Esophagus squamous epithelium (tissue), 5 donors: ENCODE measurements at places on chromosomes 7 and 10.

DNA sequence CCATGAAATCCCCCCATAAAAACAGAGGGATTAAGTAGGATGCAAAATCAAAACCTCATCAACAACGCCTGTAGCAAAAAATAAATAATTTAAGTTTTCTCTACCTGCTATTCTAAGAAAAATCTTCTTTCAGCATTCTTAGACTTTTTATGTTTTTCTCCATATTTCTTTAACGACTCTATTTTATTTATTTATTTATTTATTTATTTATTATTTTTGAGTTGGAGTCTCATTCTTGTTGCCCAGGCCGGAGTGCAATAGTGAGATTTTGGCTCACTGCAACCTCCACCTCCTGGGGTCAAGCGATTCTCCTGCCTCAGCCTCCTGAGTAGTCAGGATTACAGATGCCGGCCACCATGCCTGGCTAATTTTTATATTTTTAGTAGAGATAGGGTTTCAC lies 192.5 kb downstream of the SEMA3E start:
- no peak for DNase-seq

DNA sequence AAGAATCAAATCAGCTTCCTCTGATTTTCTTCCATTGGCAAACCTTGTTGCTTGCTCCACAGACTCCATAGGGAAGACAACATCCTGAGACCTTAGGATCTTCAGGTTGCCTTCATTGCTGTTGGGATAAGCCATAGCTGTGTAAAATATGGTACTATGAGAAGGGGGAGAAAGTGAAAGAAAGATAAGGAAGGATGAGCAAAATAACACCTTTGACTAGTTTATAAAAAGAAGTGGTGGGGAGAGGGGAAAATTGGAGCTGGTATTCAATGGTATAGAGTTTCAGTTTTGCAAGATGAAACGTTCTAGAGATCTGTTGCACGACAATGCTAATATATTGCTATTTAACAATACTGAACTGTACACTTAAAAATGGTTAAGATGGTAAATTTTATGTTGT lies 180.4 kb upstream of the PHYHIPL start:
- no peak for DNase-seq

DNA sequence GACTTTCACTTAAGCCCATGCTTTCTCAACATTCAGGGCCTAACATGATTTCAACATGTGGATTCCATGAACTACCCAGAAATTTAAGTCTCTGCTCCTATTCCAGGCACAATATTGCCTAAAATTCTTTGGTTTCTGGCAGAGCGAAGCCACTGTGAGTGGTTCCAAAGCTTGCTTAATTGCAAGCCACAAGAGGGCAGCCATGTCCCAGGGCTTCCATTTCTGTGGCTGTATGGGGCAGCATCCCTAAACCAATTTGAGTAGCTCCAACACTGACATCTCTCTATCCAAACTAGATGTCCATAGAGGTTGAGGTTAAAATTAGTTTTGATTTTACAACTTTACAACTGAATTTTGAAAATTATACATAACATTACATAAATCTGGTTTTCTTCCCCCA lies 56.3 kb upstream of the MDFIC start:
- DNase-seq = no peak

GRCh38 chr7:37928878-37929277 lies 8.4 kb downstream of the EPDR1 start:
- DNase-seq = no peak

DNA sequence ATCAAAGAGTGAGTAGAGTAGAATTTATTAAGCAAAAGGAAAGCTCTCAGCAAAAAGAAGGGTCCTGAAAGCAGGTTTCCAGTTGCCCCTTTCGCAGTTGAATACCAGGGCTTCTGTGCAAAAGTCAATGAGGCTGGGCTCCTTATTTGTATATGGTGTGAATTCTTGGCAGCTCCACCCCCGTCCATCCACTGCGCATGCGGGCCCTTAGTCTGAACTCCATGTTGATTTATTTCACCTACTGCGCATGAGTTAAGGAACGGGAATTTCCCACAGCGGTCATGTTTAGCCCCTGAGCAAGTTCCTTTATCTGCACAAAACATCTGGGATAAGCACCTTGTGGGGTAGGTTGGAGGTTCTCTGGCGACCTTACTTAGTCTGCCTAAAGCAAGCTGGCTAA lies 325.6 kb downstream of the ZWINT start:
- no peak for DNase-seq

- DNase-seq = no peak
Observed at GRCh38 chr7:123751821-123752220, 3.0 kb upstream of the WASL start.

GRCh38 chr10:16809074-16809718 lies 8.0 kb downstream of the RSU1 start:
- DNase-seq = no peak

GRCh38 chr10:78619115-78619851 lies 449.5 kb upstream of the ZMIZ1 start:
- no peak for DNase-seq

- no peak for DNase-seq
Observed at GRCh38 chr7:17856251-17856650, 84.0 kb downstream of the SNX13 start.

DNA sequence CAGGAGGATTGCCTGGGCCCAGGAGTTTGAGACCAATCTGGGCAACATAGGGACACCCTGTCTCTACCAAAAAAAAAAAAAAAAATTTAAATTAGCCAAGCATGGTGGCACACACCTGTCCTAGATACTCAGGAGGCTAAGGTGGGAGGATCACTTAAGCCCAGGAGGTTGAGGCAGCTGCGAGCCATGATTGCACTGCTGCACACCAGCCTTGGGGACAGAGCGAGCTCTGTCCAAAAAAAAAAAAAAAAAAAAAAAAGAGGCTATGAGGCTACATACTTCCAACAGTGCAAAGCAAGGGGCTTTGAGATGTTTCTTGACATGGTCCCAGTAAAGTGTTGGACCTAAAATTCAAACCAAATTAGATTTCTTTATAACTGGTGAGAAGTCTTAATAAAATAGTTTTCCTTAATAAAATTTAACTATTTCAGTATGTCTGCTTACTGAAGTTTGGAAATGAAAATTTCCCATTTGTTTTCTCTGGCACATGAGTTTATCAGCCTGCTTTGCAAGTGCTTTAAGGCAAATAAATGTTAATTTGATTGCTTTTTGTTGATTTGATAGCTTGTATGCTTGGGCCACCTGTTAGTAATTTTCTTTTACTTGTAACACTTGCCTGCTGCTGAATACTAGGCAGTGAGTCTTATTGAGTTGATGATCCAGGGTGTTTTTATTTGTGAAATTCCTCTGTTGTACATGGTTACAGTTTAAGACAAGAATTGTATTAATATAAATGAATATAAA lies 16.1 kb downstream of the CALU start:
- no peak for DNase-seq

DNA sequence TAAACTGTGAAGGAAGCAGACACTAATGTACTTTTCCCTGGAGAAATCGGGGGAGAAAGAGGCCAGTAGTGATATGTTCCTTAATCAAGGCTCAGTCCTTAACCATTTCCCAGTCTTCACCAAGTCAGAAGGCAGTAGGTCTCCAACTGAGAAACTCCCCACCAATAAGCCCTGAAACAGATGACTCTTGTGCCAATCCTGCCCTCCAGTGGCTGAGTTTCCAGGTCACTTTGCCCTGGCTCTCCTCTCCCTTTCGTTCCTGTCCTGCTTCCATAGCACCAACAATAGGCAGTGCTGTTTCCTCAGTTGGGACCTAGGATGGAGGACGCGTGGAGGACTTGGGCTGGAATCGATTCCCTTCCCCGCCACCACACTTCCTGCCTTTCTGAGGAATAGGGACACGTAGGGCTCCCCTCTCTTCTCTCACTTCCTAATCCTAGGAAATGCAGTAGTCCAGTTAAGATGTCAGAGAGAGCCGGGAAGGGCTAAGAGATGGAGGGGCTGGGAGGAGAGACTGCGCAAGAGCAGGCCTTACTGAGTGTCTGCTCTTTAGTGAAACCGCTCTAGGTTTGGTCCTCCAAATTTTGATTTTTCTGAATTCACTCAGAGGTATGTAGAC lies 23.4 kb downstream of the ATOH7 start:
- DNase-seq = no peak

- DNase-seq = no peak
Observed at GRCh38 chr7:16098585-16099179, 322.7 kb downstream of the CRPPA start.

DNA sequence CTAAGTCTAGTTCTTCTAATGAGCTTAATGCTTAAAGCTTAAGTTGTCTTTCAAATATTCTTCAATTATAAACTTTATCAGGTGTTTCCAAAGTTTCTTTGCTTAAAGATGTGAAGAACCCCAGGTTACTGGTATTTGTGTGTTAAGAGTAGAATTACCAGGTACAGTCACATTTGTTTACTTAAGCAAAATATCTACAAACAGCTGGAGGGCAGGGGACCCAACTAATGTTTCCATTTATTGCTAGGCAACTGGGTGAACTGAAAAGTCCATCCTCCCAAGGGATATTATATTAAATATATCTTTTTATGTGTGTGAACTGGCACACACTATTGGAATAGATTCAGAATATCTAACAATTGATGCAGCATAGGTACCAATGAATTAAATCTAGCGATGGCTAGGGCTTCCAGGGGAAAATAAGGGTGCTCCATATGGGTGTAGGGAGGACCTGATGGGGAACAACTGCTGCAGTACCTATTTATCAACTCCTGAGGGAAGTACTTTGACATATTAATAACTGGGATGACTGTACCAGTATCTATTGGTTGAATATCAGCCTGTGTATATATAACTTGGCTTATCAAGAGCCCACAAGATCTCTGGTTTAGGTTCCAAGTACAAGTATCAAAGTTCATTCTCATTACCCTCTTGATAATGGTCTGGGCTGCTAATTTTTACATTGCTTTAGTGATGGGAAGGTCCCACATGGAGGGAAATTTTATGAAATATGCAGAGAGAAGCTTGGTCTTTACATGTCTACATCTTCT lies 10.3 kb upstream of the AGR3 start:
- DNase-seq = no peak

GRCh38 chr7:101723835-101724234 lies 93.6 kb upstream of the CUX1 start:
- no peak for DNase-seq

DNA sequence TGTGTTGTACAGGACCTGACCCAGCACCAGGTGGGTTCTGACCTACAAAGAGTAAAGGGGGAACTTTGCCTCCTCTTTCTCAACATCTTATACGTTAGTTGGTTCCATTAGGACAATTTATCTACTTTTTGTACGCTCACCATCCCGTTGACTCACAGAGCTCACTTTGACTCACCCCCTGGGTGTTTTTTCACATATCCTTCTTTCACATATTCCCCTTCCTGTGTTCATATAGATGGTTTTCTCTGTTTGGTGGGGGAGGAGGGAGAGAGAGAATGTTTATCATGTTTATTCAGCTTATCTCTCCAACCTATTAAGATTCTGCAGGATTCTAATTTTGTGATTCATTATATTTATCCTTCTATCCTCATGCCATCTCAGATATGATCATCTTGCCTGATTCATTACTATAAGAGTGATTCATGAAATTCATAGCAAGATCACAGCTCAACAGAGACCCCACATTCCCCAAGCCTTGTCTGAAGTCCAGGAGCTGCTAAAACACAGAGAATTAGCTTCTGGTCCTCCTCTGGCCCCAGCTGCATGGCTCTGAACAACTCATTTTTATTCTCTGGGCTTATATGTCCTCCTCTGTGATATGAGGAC lies 37.2 kb downstream of the PRSS2 start:
- DNase-seq = no peak
